AG09319 (cell line): ENCODE measurements at places on chromosomes 2 and 18.
A peak's percentile ranks its signal among the peaks of the same experiment; 100 is the strongest.

- no peak for DNase-seq
Measured at GRCh38 chr2:220646424-220646823, 925.7 kb downstream of the EPHA4 start.

GRCh38 chr2:201205515-201205849 lies 22.5 kb downstream of the CASP10 start:
- DNase-seq = no peak

DNA sequence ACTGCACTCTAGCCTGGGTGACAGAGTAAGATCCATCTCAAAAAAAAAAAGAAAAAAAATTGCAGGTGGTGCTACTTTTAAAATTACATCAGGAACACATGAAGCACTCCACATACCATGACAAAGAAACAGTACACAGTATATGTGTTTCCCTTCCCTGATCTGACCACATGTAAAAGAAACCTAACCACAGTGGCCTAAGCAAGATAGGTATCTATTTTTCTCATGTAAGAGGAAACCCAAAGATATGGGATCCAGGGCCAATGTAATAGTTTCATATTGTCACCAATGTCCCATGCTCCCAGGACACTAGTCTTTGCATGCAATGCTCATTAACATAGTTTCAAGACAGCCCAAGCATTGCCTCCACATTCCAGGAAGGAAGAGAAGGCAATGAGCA lies 99.9 kb downstream of the DYM start:
- no peak for DNase-seq

DNA sequence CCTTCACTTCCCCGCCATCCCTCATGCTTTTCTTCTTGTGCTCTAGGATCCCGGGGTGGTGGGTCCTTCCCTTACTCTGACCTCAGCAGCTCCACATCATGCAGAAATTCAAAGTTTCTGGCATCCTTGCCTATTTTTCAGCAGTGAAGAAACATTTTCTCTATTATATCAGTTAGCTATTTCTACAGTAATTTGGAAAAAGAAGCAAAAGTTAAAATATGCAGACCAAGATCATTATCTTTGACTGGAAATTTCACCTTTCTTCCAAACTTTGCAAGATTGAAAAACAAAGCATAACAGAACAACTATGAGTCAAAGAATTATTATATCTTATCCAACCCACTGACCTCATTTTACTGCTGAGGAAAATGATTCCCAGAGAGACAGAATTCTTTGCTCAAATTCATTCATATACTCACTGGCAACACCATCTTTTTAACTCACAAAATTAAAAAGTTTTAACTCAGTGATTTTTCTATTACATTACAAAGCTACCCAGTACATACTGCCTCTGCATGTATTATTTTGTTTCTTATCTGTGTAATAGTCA lies 40.5 kb downstream of the ANTXR1 start:
- DNase-seq = no peak

DNA sequence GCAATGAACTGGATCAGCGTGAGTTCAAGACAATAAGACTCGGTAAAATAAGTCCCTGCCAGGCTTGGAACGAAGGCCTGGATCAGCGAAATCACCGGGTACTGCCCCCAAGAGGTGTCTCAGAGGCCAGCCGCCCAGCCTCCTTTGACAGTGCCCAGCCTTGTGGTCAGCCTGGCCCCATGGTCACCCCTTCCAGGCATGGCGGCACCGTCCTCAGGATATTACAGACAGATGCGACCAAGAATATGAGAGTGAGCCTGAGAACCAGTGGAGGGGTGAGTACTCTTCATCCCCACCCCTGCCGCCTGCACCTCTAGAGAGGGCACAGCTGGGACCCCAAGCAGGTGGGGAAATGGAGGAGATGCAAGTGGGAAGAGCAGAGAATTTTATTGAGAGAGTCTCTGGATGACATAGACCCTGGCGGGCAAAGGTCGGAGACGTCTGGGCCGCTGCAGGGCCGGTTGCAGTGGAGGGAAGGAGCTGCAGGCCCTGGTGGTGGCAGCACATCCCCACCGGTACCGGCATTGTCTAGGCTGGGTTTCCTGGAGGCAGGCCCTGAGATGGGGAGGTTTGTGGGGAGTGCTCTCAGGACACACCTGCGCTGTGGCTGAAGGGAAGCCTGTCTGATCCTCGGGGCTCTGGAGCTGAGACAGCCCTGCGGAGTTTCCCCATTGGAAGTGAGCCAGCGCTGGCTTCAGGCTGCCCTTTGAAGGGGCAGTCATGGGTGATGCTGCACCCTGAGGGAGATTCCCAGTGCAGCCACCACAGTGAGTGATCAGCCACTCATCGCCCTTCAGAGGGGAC lies 190.0 kb downstream of the SEPTIN10 start:
- no peak for DNase-seq

GRCh38 chr2:183244300-183244844 lies 120.1 kb downstream of the NUP35 start:
- no peak for DNase-seq

- DNase-seq = no peak
Measured at GRCh38 chr2:20627712-20628380, 23.1 kb downstream of the HS1BP3 start.

- no peak for DNase-seq
Measured at GRCh38 chr2:112980537-112980936, 2.7 kb downstream of the IL36G start.

GRCh38 chr2:74037379-74037860 lies 52.7 kb downstream of the TET3 start:
- peak; percentile 15 for DNase-seq

GRCh38 chr2:29400930-29401653 lies 285.9 kb downstream of the CLIP4 start:
- no peak for DNase-seq

- no peak for DNase-seq
Measured at GRCh38 chr18:60147323-60147722, 225.3 kb downstream of the MC4R start.

GRCh38 chr2:13227578-13227977 lies 510.8 kb downstream of the TRIB2 start:
- DNase-seq = no peak

- DNase-seq = no peak
Measured at GRCh38 chr2:48567671-48568070, 37.7 kb downstream of the STON1 start.

- no peak for DNase-seq
Measured at GRCh38 chr18:28514699-28515098, 337.8 kb upstream of the CDH2 start.

DNA sequence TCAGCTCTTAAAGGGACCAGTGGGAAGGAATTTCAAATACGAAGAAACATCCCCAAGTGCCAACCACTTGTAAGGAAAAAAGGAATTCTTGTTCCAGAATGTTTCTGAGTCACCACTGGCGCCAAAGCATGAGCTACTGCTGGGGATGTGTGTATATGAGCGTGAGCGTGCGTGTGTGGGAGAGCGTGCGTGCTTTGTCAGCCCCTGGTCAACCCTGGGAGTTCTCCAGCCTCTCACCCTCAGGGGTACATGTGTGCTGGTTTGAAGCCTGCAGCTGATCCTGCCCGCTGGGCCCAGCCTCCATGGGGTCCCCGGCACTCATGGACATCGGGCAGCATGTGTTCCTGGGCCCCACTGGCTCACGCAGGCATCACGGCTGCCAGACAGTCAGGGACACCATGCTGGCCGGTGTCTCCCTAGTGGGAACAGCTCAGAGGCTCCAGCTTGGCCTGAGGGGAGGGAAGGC lies 17.1 kb downstream of the HS6ST1 start:
- peak; percentile 94 for DNase-seq

GRCh38 chr2:236177967-236178889 lies 10.0 kb upstream of the GBX2 start:
- DNase-seq = no peak

GRCh38 chr2:185373229-185373628 lies 365.4 kb upstream of the FSIP2 start:
- DNase-seq = no peak

GRCh38 chr2:158717366-158718195 lies 77.5 kb upstream of the DAPL1 start:
- no peak for DNase-seq

DNA sequence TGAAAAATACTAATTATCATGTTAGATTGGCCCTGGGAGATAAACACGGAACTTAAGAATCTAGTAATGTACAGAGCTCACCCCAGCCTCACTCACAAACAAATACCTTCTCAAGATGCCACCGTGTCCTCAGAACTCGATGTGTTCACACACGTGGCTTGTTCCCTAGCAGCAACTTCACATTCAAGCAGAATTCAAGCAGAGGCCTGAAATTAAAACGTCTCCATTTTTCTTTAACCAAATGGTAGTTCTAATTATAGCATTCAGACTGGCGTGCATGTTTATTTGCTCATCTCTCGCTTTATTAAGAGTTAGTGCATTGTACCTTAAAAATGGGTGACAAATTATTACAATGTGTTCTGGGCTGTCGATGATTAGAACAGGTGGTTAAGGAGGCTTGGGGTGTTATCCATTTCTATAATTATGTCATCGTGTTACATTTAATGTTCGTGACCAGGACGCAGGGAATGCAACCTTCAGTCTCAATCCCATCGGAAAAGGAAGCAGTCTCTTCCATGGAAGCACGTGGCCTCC lies 57.3 kb upstream of the SLC66A3 start:
- no peak for DNase-seq

DNA sequence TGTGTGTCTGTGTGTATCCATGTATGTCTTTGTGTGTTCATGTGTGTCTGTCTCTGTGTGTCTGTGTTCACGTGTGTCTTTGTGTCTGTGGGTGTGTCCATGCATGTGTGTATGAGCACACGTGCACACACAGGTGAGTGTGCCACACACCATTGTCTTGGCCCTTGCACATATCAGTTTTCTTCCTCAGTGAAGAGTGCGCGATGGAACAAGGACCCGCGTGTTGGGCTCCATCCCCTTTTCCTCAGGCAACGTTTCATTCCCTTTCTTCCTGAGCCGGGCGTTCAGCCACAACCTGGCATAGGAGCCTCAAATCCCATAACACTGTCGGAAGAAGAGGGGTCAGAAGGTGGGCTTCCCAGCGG lies 74.3 kb downstream of the PTGR3 start:
- no peak for DNase-seq

GRCh38 chr2:128607911-128608506 lies 289.3 kb upstream of the HS6ST1 start:
- DNase-seq = no peak

DNA sequence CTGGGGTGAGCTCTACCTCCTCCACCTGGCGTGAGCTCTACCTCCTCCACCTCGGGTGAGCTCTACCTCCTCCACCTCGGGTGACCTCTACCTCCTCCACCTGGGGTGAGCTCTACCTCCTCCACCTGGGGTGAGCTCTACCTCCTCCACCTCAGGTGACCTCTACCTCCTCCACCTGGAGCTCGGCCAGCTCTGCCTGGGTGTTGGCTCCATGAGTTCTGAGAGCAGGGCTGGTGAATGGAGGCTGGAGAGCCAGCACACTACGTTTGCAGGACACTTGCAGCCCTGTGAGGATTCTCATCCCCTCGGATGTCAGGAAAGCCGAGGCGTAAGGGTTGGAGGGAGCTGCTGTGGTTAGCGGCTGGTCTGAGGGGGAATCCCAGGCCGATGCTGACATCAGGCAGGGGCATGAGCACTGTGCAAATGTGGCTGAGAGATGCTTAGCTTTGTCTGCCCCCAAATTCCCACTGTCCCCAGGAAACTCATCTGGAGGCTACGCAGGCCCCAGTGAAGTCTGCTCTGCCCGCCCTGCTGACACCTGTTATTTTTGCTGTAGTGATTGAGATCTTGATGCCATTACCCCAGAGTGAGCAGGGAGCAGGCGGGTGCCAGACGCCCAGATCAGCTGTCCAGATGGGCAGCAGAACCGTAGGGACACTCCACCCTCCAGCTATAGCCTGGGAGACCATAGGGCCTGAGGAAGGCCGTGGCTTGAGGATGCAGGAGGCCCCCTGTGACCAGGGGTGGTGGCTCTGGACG lies 3.3 kb downstream of the CROCC2 start:
- DNase-seq = no peak

- no peak for DNase-seq
Measured at GRCh38 chr18:67510831-67511230, 5.7 kb downstream of the DSEL start.

GRCh38 chr2:148702475-148702874 lies 57.9 kb downstream of the EPC2 start:
- DNase-seq = no peak

DNA sequence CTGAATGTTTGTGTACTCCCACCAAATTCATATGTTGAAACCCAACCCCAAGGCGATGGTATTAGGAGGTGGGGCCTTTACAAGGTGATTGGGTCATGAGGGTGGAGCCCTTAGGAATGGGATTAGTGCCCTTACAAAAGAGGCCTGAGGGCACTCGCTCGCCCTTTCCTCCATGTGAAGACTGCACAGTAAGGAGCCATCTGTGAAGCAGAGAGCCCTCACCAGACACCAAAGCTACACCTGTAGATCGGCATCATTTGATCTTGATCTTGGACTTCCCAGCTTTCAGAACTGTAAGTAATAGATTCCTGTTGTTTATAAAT lies 62.9 kb upstream of the FZD7 start:
- DNase-seq = no peak

GRCh38 chr2:37619959-37620300 lies 51.5 kb downstream of the CDC42EP3 start:
- DNase-seq = no peak

DNA sequence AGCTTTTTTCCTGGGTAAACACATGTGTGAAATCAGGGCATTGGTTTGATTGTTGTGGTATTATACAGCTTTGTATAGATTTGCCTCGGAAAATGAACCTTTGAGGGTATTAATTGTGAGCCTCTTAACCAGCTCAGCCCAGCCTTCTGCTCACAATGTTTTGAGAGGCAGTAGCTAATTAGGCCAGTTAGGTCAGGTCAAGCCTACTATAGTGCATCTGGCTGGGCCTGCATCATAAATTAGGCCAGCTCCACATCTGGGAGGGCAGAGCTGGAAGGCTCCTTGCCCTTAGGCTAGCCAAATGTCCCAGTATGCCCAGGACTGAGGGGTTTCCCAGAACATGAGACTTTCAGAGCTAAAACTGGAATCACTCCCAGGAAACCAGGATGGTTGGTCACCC lies 43.0 kb downstream of the LRATD1 start:
- DNase-seq = no peak

- DNase-seq = no peak
Measured at GRCh38 chr2:68653034-68653433, 9.7 kb downstream of the PROKR1 start.

DNA sequence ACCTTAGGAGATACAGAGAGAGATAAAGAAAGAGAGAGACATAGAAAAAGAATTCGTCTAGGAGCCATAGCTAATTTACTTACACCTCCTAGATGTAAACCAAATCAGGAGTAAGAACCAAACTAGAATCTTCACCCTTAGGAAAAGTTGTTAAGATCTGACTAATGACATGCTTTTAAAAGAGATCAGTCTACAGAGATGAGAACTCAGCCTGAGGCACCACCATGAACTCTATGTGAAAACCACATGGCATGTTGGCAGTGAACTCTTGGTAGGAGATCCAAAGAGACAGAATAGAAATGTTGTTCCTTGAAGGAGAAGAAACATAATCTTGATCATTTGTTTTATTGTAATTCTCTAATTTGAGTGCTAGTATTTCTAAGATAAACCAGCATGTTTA lies 585.4 kb upstream of the ID2 start:
- no peak for DNase-seq

GRCh38 chr2:127197475-127198385 lies 22.4 kb downstream of the CYP27C1 start:
- DNase-seq = no peak

- no peak for DNase-seq
Measured at GRCh38 chr2:29455200-29455860, 340.1 kb downstream of the CLIP4 start.
